ENCODE measurements at places on chromosomes 12 and 14.

DNA sequence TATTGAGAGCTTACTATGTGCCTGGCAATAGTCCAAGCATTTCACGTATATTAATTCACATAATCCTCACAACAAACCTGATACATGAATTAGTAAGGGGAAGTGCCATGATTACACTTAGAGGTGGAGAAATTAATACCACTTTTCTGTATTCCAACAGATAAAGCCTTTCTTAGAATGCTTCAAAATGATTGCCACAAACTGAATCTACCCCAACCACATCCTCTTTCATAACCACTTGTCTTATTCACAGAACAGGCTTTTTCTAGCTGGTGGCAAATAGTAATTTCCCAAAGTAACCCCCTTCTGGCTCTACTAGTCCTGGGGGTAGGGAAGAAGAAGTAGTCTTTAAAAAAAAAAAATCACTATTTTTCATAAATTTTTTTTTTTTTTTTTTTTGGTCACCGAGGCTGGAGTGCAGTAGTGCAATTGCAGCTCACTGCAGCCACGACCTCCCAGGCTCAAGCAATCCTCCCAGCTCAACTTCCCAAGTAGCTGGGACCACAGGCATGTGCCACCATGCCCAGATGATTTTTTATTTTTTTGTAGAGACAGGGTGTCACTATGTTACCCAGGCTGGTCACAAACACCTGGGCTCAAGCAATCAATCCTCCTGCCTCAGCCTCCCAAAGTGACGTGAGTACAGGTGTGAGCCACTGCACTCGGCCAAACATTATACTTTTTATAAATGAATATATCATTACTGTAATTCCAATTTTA is 59.0 kb upstream of the ARID2 start:
- no peak for DNase-seq

DNA sequence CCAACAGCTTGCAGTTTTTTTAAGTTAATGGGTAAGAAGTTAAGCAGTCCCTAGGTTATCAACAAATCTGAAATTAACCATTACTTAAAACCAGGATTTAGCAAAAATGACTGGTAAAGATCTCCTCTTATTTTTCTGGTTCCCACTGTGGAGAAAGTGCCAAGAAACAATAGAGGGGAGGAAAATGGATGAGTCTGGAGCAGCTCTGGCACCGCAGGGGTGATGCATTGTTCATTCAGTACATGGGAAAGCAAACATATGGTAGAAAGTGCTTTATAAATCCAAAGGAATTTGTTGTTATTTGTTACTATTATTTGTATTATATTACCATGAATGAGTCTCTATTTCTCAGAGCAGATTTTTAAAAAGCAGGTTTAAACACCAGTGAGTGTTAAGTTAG is 92.2 kb downstream of the DYRK2 start:
- DNase-seq, result no peak

- DNase-seq, result no peak
Observed at GRCh38 chr14:69580009-69580577, 5.4 kb upstream of the CCDC177 start.

- no peak for DNase-seq
Observed at GRCh38 chr12:50764286-50765094, 589 bp downstream of the ATF1 start.

GRCh38 chr12:6542209-6543009 is 8.1 kb downstream of the GAPDH start:
- no peak for DNase-seq

Measured in femur (tissue), 1 donor.